ENCODE measurements at places on chromosomes 7 and 10. TPM values are rescaled to one million over a fixed set of nuclear protein-coding genes. Genes with fewer than 3 reads are reported as not detected.

The WEE2 gene
- total RNA-seq: not detected

The C10orf53 gene
- total RNA-seq: not detected

The LOXL4 gene
- 2.5 TPM for total RNA-seq

The PYROXD2 gene
- total RNA-seq: 28.0 TPM

The MCMBP gene
- total RNA-seq: 36.7 TPM

The ABCB1 gene
- total RNA-seq: not detected

The JCAD gene
- total RNA-seq: 30.5 TPM

The SLC39A12 gene
- not detected for total RNA-seq

The ADAMTS14 gene
- total RNA-seq: 2.7 TPM

The ANK3 gene
- 31.4 TPM for total RNA-seq

The CTBP2 gene
- total RNA-seq: 60.5 TPM

The LIPF gene
- not detected for total RNA-seq

The GHITM gene
- 291 TPM for total RNA-seq

The TAS2R41 gene
- total RNA-seq: not detected

The FZD8 gene
- total RNA-seq: not detected

The ZNF117 gene
- 7.3 TPM for total RNA-seq

All from PC-9 (cell line).